ENCODE measurements at places on chromosomes 11 and 22. TPM values are rescaled to one million over a fixed set of nuclear protein-coding genes. Genes with fewer than 3 reads are reported as not detected.

DNA sequence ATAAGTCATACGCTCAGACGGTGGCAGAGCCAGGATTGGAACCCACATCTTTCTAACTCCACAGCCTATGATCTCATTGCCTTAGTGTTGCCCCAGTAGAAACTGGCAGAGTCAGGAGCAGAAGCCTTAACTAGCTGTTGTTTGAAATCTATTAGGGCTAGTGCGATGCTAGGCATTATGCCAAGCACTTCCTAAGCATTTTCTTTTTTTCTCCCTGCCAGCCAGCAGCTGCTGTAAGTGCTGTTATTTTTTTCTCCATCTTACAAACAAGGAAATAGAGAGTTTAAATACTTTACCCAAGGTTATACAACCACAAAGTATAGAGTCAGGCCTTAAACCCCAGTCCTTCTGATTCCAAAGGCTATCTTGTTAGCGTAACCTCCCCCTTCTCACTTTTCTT is 161.0 kb upstream of the SORL1-AS1 start:
- H3K4me3 ChIP-seq = no peak overlapping the region
- peak overlapping the region; percentile 12 for H3K27ac ChIP-seq
- peaks cover 7% of the 10 kb centered on the region for H3K4me1 ChIP-seq
- no peaks in the 10 kb centered on the region for H3K27me3 ChIP-seq

DNA sequence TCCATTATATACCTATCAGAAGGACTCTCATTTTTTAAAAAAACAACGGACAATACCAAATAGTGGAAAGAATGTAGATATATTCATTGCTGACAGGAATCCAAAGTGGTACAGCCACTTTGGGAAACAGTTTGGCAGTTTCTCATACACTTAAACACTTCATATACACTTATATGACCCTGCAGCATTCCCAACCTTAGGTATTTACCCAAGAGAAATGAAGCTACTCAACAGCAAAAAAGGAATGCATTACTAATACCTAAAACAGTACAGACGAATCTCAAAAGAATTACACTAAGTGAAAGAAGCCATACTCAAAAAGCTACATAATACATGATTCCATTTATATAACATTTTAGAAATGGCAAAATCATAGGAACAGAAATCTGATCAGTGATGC is 51.5 kb downstream of the RBFOX2 start:
- DNase-seq = no peak
- H3K27me3 ChIP-seq = no peaks in the 10 kb centered on the region
- peaks cover 33% of the 10 kb centered on the region for H3K4me1 ChIP-seq
- H3K36me3 ChIP-seq = no peaks in the 10 kb centered on the region

Gene OR5AR1
- not detected for total RNA-seq

DNA sequence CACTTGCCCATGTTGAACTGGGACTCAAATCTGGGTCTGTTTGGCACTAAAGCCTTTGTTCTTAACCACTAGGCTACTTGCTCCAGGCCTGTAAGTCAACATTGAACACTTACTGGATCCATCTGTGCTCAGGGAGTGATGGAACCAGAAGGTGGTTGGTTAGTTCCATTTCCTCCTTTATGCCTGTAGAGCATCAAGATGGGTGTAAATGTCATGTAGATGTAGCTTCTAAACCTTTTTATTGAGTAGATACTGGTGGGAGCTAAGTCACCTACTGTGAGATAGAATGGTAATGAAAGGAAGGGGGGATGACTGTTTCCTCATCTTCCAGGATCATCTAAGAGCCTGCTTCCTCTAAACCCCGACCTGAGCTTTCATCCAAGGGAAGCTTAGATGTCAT is 38.6 kb upstream of the ALKBH3 start:
- H3K27ac ChIP-seq = no peak overlapping the region
- no peaks in the 10 kb centered on the region for H3K4me1 ChIP-seq
- H3K36me3 ChIP-seq = peaks cover 14% of the 10 kb centered on the region
- H3K27me3 ChIP-seq = no peaks in the 10 kb centered on the region

Gene IL18
- total RNA-seq = 11.8 TPM

GRCh38 chr11:85799142-85799541 is 11.8 kb downstream of the SYTL2 start:
- H3K4me1 ChIP-seq = no peaks in the 10 kb centered on the region
- H3K27me3 ChIP-seq = no peaks in the 10 kb centered on the region
- DNase-seq = no peak
- H3K4me3 ChIP-seq = no peak overlapping the region
- no peaks in the 10 kb centered on the region for H3K36me3 ChIP-seq
- no peak overlapping the region for H3K27ac ChIP-seq

DNA sequence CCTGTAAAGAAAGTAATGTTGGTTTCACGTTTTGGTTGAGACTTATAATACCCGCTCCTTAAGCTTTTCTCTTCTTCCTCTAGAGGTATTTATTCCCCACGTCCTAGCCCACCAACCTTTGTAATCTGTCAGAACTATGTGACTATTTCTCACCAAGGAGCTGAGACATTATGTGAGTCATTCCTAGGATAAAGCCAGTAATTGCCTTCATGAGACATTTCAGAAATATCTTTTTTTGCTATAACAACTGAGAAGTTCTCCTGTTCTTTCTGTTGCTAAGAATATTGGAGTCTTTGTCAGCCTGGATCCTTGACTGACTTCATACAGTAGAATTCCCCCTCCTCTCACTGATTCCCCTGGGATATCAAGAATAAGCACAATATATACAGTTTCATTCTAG is 1497.0 kb upstream of the TENM4 start:
- no peak for DNase-seq
- no peaks in the 10 kb centered on the region for H3K27me3 ChIP-seq
- no peak overlapping the region for H3K4me3 ChIP-seq
- H3K36me3 ChIP-seq = no peaks in the 10 kb centered on the region

Gene ANKK1
- total RNA-seq = not detected

Gene PGR
- total RNA-seq = 12.2 TPM

Gene ZFPL1
- 26.1 TPM for total RNA-seq

GRCh38 chr11:42234451-42234951 is 775.0 kb upstream of the LRRC4C start:
- DNase-seq = no peak
- no peak overlapping the region for H3K27ac ChIP-seq
- no peaks in the 10 kb centered on the region for H3K36me3 ChIP-seq
- peaks cover 3% of the 10 kb centered on the region for H3K4me1 ChIP-seq
- no peak overlapping the region for H3K4me3 ChIP-seq

DNA sequence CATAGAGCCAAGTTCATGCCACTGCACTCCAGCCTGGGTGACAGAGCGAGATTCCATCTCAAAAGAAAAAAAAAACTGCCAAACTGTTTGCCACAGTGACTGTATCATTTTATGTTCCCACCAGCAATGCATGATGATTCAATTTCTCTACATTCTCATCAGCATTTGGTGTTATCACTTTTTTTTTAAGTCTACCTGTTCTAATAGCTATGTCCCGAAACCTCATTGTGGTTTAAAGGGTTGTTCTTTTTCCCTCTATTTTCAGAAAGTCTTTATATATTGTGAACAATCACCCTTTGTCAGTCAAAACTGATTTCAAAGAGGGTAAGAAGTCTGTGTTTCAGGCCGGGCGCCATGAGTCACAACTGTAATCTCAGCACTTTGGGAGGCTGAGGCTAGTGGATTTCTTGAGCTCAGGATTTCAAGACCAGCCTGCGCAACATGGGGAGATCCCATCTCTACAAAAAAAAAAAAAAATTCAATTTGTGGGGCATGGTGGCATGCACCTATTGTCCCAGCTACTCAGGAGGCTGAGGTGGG is 14.8 kb upstream of the FAM168A start:
- no peaks in the 10 kb centered on the region for H3K27me3 ChIP-seq
- no peak for DNase-seq
- no peaks in the 10 kb centered on the region for H3K4me1 ChIP-seq
- no peaks in the 10 kb centered on the region for H3K36me3 ChIP-seq

DNA sequence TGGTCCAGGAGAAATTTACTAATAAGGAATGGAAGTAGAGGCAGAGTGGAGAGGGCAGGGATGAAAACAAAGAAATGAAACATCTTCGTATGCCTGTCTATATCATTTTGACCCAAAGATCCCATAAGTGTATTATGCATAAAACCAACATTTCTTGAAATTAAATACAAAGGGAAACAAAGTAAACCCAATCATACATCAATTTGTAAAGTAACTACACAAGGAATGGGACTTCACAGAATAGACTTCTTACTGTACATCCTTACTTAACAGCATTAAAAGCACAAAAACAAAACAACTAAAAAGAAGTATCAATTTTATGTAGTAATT is 253.6 kb upstream of the CCDC179 start:
- no peaks in the 10 kb centered on the region for H3K4me1 ChIP-seq
- H3K27me3 ChIP-seq = no peaks in the 10 kb centered on the region
- H3K4me3 ChIP-seq = no peak overlapping the region
- H3K36me3 ChIP-seq = no peaks in the 10 kb centered on the region

DNA sequence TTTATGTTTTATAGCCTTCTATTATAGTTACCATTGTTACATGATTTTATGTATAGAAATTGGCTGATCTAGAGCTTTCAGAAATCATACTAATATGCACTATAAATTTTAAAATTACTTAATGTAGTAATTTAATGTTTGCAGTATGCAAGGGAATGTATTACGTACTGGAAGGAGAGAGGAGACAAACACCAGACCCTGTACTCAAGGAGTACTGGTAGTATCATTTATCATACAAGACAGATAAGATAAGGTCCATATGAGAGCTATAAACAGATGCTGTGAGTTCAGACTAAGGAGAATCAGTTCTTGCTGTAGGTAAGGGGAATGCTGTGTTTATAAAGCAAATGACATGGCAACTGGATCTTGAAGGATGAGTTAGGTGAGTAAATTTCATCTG is 765 bp downstream of the BCO2 start:
- H3K4me3 ChIP-seq = peak overlapping the region; percentile 29
- H3K4me1 ChIP-seq = peaks cover 19% of the 10 kb centered on the region
- no peak for DNase-seq
- H3K27me3 ChIP-seq = no peaks in the 10 kb centered on the region

DNA sequence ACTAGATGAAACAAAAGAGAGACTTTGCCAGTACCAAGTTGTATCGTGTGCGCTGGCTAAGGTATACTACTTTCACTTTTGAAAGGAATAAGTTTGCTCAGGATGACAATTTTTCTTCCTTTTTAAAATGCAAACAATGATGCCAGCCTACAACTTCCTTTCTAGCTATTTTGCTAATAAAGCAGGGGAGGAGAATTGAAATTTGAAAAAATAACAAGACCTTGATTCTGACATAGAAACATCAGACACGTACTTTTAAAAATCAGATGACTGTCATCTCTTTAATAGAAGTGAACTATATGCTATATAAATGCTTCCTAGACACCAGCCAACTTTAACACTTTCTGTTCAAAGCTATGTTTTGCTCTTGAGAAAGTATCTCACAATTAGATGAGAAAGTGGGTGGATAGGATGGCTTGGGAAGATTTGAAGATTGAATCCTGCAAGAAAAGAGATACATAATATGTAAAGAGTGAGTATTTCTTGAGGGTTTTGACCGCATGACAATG is 41.7 kb upstream of the BLID start:
- no peaks in the 10 kb centered on the region for H3K27me3 ChIP-seq
- H3K4me1 ChIP-seq = peaks cover 48% of the 10 kb centered on the region
- H3K4me3 ChIP-seq = peak overlapping the region; percentile 31
- H3K36me3 ChIP-seq = no peaks in the 10 kb centered on the region
- peak overlapping the region; percentile 86 for H3K27ac ChIP-seq

Gene HEPHL1
- total RNA-seq = not detected

DNA sequence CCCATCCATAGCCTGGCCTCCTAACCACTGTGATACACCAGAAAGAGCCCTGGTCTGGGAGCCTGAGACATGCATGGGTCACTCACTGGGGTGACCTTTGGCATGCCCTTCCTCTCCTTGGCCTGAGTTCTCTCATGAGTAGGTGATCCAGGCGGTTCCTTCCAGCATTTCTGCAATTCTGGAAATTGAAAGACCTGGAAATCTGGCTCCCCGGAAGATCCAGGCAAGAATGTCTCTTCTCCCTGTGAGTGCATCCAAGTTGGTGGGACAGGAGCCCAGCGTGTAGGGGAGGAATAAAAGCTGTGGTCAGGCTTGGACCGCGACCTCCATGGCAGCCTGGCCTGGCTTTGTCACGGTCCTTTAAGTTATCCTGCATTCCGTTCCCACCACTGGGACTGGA is 16.1 kb upstream of the SYT7 start:
- H3K27me3 ChIP-seq = no peaks in the 10 kb centered on the region
- H3K4me1 ChIP-seq = no peaks in the 10 kb centered on the region
- DNase-seq = no peak
- H3K4me3 ChIP-seq = no peak overlapping the region
- no peak overlapping the region for H3K27ac ChIP-seq
- no peaks in the 10 kb centered on the region for H3K36me3 ChIP-seq

Gene C11orf86
- not detected for total RNA-seq

GRCh38 chr11:104094576-104094975 is 58.1 kb downstream of the DDI1 start:
- no peaks in the 10 kb centered on the region for H3K36me3 ChIP-seq
- H3K27ac ChIP-seq = no peak overlapping the region
- H3K27me3 ChIP-seq = no peaks in the 10 kb centered on the region
- H3K4me1 ChIP-seq = no peaks in the 10 kb centered on the region
- H3K4me3 ChIP-seq = no peak overlapping the region

DNA sequence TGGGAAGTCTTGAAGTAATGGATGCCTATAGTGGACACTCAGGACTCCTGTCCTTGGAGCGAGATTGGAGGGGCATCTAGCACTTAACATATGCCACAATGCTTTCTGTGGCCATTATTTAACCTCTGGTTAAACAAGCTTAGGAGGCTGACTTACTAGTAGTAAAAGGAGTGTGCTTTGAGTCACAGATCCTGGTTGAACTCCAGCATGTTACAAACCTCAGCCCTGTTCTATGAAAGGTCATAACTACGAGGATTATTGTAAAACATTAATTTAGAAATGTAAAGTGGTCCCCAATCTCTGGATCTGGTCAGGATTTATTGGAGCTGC is 1.1 kb upstream of the LBHD1 start:
- H3K36me3 ChIP-seq = no peaks in the 10 kb centered on the region
- H3K27ac ChIP-seq = peak overlapping the region; percentile 91
- no peaks in the 10 kb centered on the region for H3K27me3 ChIP-seq
- H3K4me1 ChIP-seq = peaks cover 38% of the 10 kb centered on the region
- H3K4me3 ChIP-seq = no peak overlapping the region
- no peak for DNase-seq

Gene PAK1
- 43.5 TPM for total RNA-seq

Gene HIPK3
- total RNA-seq = 368 TPM

DNA sequence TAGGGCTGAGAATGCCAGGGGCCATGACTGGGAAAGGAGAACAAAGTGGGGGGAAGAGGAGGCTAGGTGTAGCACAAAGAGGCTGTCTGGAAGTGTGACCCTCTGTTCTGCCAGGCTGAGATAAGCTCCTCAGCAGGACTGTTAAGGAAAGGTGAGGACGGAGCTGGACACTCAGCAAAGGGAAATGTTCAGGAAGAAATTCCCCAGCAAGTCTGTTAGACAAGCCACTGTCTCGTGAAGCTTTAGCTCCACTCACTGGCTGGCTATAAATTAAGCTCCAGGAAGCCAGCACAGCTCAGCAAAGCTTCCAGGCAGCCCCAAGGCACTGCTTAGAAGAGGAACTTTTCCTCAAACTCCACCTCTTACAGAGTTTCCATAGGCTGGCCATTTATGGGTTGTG is 181.2 kb upstream of the API5 start:
- DNase-seq = no peak
- no peaks in the 10 kb centered on the region for H3K4me1 ChIP-seq
- H3K4me3 ChIP-seq = no peak overlapping the region
- H3K27ac ChIP-seq = no peak overlapping the region

Measured in sigmoid colon (tissue), 7 donors.